Fibroblast of pulmonary artery (primary cell): ENCODE measurements at places on chromosomes 12 and 14.
A peak's percentile ranks its signal among the peaks of the same experiment; 100 is the strongest.

- DNase-seq, result peak; percentile 29
These were observed 145.0 kb downstream of the SLC38A6 start for GRCh38 chr14:61125867-61126572.

- no peak for DNase-seq
These were observed 37.9 kb downstream of the WDR89 start for GRCh38 chr14:63603749-63604277.

DNA sequence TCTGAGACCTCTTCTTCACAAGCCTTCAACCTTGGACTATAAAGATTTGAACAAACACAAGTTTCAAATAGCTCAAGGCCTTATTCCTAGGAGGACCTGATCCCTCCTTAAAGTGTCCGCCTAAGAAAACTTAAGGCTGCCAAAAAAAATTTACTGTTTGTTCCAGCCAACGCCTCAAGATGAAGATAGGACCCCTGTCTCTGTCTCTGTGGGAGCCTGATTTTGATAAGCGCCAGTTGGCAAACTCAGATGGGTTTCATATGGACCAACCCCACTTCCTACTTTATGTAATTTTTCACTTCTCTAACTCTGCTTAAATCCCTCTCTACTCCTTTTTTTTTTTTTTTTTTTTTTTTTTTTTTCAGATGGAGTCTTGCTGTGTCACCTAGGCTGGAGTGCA, 11.0 kb downstream of the FKBP3 start:
- no peak for DNase-seq

DNA sequence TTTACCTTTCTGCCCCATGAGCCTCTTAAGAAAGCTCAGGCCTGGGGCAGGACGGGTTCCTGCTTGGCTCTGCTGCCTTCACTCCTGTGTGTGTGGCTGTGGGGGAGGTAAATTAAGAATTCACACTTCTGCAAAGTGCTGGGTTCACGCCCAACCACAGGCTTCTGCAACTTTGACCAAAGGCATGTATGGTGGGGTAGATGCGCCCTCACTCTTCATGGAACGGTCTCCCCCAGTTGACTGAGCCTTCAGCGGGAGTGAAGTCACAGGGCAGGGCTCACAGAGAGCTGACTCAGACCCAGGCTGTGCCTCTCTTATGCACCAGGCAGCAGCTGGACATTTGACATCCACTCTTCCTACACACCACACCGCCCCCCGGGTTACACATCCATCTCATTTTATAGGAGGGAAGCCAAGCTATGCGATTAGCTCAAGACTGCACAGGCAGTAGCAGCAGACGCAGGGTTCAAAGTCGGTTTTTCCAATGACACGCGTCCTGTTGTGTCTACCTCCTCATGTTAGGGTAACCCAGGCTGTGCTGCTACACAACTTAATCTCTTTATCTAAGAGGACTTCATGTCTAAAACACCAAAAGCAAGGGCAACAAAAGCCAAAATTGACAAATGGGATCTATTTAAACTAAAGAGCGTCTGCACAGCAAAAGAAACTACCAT, 15.4 kb upstream of the BCL11B start:
- no peak for DNase-seq

- no peak for DNase-seq
These were observed 290.7 kb upstream of the TMPO start for GRCh38 chr12:98224584-98225221.

- no peak for DNase-seq
These were observed 824 bp downstream of the CCDC177 start for GRCh38 chr14:69573831-69574262.

DNA sequence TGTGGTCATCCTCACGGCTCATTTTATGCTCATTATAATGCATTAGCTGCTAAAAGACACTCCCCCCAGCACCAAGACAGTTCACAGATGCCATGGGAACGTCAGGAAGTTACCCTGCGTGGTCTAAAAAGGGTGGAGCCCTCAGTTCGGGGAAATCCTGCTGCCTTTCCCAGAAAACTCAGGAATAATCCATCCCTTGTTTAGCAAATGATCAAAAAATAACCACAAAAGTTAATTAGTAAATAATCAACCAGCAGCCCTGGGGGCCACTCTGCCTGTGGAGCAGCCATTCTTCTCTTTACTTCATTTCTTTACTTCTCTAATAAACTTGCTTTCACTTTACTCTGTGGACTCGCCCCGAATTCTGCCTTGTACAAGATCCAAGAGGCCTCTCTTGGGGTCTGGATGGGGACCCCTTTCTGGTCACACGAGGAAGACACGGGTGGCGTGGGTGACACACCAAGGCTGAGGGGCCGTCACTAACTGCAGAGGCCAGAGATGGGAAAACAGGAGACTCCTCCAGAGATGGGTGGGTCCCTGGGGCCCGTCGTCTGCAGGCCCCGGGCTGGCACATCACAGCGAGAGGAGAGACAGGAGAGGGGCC, 65.5 kb downstream of the NOC4L start:
- DNase-seq, result no peak
